GM04504 (cell line): ENCODE measurements at places on chromosomes 11 and 22.

DNA sequence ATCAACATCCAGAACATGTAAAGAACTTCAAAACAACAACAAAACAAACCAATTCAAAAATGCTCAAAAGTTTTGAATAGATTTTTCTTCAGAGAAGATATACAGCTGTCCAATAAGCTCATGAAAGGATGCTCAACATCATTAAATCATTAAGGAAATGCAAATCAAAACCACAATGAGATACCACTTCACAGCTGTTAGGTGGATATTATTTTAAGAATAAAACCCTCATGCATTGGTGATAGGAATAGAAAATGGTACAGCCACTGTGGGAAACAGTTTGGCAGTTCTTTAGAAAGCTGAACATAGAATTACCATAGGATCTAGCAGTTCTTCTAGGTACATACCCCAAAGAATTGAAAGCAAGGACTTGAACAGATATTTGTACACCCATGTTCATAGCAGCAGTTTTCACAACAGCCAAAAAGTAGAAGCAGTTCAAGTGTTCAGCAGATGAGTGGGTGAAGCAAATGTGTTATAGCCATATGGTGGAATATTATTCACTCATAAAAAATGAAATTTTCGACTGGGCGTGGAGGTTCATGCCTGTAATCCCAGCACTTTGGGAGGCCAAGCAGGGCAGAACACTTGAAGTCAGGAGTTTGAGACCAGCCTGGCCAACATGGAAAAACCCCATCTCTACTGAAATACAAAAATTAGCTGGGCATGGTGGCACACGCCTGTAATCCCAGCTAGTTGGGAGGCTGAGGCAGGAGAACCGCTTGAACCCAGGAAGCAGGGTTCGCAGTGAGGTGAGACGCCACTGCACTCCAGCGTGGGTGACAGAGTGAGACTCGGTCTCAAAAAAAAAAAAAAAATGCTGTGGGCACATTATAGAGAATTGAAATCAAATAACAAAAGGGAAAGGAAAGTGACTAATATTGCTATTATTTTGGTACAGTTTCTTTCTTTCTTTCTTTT lies 42.9 kb downstream of the CBL start:
- no peak for DNase-seq

- no peak for DNase-seq
Measured at GRCh38 chr11:116257883-116258282, 514.9 kb downstream of the BUD13 start.

DNA sequence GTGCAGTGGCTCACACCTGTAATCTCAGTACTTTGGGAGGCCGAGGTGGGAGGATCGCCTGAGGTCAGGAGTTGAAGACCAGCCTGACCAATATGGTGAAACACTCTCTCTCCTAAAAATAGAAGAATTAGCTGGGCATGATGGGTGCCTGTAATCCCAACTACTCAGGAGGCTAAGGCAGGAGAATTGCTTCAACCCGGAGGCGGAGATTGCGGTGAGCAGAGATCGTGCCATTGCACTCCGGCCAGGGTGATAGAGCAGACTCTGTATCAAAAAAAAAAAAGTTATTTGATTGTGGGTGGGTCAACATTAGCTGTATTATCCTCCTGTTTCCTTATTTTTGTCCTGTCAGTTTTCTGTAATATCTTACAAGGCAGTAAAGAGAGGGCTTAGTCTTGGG lies 11.9 kb upstream of the RFPL1 start:
- DNase-seq, result no peak

DNA sequence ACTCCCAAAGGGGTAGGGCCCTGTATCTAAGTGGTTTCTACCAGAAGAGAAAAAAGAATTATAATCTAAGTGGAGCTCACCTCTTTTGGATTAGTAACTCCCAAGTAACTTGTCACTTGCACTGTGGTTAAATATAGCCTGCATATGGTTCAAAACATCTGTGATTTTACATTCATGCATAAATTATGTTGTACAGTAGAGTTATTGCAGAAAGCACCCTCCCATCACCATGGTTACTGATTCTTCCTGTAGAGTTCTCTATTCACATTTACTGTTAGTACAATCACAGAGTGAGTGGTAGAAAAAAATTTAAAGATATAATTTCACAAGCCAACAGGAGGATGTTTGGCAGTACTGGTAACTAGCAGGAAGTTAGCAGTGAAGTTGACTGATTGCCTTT lies 80.4 kb downstream of the LRRC4C start:
- DNase-seq, result no peak

- DNase-seq, result no peak
Measured at GRCh38 chr11:73308003-73308960, at the start of gene ARHGEF17. ARHGEF17 (plus strand) TSS chr11:73308276; CDS start chr11:73308639, 363 bp downstream.

DNA sequence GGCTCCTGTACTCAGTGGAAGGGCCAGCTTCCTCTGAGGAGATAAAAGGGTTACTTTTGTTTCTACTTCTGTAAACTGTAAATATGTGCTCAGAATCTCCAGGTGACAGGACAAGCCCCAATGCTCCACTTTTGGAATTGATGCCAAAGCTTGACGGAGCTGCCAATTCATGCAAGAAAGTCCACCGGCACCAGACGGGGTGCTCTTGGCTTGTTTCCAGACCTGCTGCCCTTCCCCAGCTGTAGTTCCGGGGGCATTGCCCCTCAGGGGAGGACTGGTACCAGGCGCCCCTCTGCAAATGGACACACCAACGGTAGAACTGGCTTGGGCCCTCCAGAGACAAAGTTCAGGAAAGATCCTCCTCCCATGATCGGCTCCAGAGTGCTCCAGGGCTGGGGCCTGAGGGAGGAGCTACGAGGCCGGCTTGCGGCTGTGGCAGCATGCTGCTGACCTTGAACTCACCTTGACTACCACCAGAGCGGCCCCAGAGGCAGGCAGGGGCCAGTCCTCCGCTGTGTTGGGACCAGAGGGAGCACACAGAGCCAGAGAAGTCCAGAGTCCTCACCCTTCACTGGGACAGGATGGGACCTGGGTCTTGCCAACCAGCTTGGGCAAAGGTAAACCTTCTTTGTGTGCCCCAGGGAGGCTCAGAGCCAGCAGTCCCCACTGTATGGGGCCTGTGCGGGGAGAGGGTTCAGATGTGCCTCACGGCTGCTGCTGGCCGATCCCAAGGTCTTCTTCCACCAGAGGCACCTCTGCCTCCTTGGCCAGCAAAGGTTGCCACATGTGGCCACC lies 17.8 kb upstream of the OAF start:
- DNase-seq, result no peak

GRCh38 chr11:3229673-3230630 lies 2.3 kb downstream of the MRGPRE start:
- DNase-seq, result no peak

- DNase-seq, result no peak
Measured at GRCh38 chr11:98107736-98108135, 913.0 kb upstream of the CNTN5 start.

DNA sequence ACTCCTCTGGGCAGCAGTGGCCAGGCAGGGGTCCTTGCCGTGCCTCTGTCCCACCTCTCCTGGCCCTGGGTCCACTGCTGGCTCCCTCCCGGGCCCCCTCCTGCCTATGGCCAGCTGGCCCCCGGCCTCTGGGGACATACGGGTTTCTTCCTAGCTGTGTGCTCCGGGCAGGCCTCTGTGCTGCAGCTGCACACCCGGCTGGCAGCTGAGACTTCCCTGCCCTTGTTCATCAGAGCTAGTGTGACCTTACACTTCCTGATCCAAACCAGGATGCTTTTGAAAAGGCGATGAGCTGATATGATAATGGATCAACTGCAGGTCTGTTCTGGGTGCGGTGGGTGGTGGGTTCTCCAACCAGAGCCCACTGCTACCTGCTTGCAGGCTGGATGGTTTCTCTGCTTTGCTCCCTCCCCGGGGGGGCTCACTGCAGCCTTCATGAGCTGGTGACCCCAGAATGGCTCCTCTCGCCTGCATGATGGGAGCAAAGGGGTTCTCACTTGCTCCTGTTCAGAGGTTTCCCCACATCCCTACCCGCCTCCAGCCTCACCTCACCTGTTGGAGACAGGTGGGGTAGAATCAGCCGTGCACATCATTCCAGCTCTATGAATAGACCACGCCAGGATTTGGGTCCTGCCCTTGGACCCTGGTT lies 13.3 kb downstream of the B3GAT1 start:
- no peak for DNase-seq

GRCh38 chr11:45225277-45225676 lies 60.9 kb downstream of the SYT13 start:
- no peak for DNase-seq

DNA sequence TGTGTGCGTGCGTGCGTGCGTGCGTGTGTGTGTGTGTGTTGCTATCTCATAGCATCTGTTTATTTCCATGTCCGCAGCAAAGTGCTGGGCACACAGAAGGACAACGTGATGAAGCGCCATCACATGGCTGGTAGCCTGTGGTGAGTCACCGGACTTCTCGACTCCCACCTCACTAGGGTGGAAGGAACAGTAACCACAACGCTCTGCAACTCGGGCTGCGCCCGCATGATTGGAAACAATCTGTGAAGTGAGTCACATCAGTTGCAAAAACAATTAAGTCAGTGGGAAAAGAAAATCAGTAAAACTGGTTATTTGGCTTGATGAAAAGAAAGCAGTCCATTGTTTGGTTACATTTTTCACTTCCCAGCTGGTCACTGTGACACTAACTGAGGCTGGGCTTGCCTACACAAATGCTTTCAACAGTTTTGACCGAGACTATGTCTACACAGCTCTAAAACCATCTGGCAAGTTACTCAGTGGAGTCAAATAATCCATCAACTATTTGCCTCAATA lies 437.3 kb upstream of the CADM1 start:
- DNase-seq, result no peak

GRCh38 chr11:34261095-34261494 lies 96.7 kb downstream of the ABTB2 start:
- DNase-seq, result no peak

GRCh38 chr11:123197711-123198110 lies 2.7 kb upstream of the CLMP start:
- peak; percentile 70 for DNase-seq

GRCh38 chr22:20019661-20020532 lies 1.0 kb upstream of the TANGO2 start:
- no peak for DNase-seq

DNA sequence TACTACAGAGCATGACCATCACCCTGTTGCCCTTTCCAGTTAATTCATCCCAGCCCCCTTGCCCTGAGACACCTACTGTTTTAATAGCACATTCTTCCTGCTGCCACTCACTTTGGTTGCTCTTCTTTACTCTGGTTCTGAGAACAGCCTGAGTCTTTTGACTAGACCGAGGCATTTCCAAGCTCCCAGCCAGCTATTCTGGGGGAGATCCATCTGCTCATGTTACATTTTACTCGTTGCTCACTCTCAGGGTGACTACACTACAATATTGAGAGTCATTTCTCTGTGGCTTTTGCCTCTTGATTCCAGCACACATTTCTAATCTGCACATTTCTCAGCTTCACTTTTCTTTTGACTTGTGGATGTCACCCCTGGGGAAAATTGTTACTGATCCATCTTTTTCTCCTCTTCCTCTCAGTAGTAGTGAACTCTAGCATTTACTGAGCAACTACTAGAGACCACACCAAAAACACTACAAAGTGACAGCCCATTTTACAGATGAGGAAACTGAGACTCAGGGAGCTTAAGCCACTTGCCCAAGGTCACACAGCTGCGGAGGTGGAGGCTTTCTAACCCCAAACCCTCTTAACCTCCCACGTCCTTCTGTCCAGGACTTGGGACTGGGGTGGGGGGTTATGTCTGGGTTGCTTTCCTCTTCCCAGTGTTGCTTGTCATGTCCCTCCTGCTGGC lies 117.8 kb downstream of the C11orf91 start:
- DNase-seq, result no peak

DNA sequence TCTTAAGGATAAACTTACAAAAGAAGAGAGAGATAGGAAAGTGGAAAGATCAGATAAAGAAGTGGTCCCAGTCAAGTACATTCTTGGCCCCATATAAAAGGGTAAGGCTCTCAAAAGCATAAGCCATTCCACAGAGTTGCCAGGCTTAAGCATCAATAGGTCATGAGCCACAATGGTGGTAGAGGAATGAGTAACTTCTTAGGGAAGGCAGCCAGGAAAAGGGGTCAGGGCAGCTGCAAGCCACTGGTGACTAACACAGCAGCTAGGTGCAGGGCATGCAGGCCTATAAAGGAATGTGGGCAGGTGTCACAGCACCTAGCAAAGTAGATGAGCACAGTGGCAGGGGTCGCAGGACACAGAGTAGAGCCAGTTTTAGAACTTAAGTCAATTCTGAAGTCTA lies 302.6 kb upstream of the FAT3 start:
- no peak for DNase-seq

DNA sequence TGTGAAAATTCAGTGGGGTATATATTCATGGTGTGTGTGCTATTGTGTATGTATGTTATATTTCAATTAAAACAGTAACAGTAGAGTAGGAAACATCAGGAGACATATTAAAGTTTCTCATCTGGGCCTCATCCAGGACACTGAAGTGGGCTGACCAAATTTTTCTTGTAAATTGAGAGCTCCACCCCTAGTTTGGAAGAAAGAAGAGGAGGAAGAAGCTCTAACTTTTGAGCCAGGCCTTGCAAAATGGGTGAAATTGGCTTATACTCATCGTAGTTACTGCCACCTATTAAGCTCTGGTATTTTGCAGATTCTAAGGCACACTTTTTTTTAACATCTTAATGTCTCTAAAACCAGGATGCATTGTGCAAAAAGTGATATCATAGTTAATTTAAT lies 33.7 kb downstream of the TSPAN18 start:
- no peak for DNase-seq

DNA sequence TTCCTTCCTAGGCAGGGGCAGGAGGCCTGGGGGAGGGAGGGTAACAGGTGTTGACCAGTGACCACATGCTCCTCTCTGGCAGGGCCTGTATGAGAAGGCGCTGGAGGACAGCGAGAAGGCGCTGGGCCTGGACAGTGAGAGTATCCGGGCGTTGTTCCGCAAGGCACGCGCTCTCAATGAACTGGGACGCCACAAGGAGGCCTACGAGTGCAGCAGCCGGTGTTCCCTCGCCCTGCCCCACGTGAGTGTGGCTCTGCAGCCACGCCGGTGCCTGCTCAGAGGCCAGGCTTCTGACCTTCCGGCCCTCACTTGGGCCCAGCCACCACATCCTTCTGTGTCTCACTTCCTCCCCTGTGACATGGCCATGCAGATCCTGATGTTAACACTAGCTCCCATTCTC lies 25.8 kb downstream of the ZC3H7B start:
- no peak for DNase-seq

DNA sequence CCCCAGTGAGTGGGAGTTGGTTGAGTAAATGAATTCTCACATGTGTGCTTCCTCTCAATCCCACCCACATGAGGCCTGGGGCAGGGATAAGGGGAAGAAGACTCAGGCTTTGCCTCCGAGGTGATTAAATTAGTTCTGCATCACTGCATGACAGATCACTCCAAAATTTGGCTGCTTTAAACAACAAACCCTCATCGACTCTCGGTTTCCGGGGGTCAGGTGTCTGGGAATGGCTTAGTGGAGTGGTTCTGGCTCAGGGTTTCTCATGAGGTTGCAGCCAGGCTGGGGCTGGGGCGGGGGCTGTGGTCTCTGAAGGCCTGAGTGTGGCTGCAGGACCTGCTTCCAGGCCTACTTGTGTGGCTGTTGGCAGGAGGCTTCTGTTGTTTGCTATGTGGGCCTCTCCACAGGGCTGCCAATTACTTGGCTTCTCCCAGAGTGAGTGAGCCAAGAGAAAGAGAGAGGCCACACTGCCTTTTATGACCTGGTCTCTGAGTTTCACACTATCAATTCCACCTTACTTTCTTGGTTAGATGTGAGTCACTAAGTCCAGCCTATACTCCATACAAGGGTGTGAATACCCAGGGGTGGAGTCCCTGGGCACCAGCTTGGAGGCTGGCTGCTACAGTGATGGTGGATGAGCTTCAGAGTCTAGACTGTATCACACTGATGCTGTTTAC lies 15.9 kb downstream of the MOGAT2 start:
- DNase-seq, result no peak
